ENCODE measurements at places on chromosomes 2 and 18. TPM values are rescaled to one million over a fixed set of nuclear protein-coding genes. Genes with fewer than 3 reads are reported as not detected.

The CHRNA1 gene
- total RNA-seq: 0.77 TPM

The INHA gene
- total RNA-seq: 1.1 TPM

The CCL20 gene
- 0.47 TPM for total RNA-seq

The MPP4 gene
- 1.1 TPM for total RNA-seq

The TUBA3E gene
- total RNA-seq: not detected

The SERPINB12 gene
- total RNA-seq: 0.12 TPM

The FOSL2 gene
- 56.4 TPM for total RNA-seq

The EN1 gene
- 5.7 TPM for total RNA-seq

The ACMSD gene
- not detected for total RNA-seq

The RASGRP3 gene
- 13.1 TPM for total RNA-seq

The EGR4 gene
- total RNA-seq: not detected

The UGT1A4 gene
- total RNA-seq: not detected

The ANKRD23 gene
- 2.7 TPM for total RNA-seq

The LAMA1 gene
- 19.0 TPM for total RNA-seq

The GALNT3 gene
- not detected for total RNA-seq

The DUSP19 gene
- 1.3 TPM for total RNA-seq

The GULP1 gene
- 12.6 TPM for total RNA-seq

The ADAM23 gene
- total RNA-seq: 1.5 TPM

The APCDD1 gene
- total RNA-seq: 13.3 TPM

The DUSP2 gene
- total RNA-seq: 6.6 TPM

The TLK1 gene
- total RNA-seq: 9.5 TPM

The DCAF17 gene
- 17.6 TPM for total RNA-seq

The TEKT4 gene
- total RNA-seq: not detected

The CNDP2 gene
- 48.2 TPM for total RNA-seq

The DYSF gene
- total RNA-seq: 0.70 TPM

The RAB11FIP5 gene
- total RNA-seq: 32.2 TPM

The MTERF4 gene
- 17.3 TPM for total RNA-seq

The ACVR1C gene
- not detected for total RNA-seq

The MC4R gene
- not detected for total RNA-seq

The ALPI gene
- total RNA-seq: not detected

The RGPD4 gene
- not detected for total RNA-seq

The LRP1B gene
- 0.12 TPM for total RNA-seq

The OR6B2 gene
- total RNA-seq: not detected

The CDH2 gene
- total RNA-seq: 59.0 TPM

The KRTCAP3 gene
- total RNA-seq: 5.2 TPM

The CPS1 gene
- total RNA-seq: 12.9 TPM

The SEPTIN10 gene
- total RNA-seq: 63.4 TPM

The RBM43 gene
- total RNA-seq: 8.3 TPM

The ACVR1 gene
- 29.6 TPM for total RNA-seq

The KIF3C gene
- 11.2 TPM for total RNA-seq
